ENCODE measurements at places on chromosomes 12 and 14.

DNA sequence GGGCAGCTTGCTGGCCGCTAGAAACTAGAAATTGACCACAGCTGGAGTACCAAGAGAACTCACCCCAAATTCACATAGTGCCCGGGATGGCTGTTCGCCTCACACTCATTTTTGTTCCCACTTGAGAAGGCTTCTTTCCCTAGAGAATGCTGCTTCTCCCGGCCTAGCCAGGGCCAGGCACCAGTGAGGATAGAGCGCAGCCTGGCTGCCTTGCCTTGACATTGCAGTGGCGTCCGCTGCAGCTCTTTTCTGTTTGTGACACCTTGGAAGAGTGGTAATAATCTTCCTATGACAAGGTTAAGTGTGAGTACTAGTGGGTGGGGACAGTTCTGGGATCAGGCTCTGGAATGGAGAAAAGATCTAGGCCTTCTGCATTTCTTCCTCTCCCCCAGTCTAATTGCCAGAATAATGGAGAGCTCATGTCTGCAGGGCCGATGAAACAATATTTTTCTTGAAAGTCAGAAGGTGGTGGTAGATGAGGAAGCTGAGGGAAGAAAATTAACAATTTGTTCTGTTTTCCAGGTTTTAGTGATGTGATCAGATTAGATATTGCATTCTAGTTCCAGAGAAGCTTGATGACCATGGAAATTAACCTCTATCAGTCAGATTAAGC, 3.7 kb downstream of the TMEM253 start:
- DNase-seq: peak; percentile 93

DNA sequence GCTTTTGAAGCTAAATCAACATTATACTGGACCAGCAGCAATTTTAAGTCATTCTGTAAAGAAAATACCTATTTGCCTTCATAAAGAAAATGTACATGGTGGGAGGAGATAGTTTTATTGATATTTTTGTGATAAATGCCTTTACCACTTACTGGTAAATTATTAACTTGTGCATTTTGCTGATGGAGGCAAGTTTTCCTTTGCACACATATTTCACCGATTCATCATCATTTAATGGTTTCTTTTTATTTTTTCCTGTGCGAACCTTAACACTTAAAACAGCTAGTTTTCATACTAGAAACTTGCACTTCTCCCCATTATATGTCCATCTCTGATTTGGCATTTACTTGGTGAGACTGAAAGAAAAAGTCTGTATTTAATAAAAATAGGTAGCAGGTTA, 239.3 kb downstream of the TRHDE start:
- DNase-seq: no peak

- peak; percentile 53 for DNase-seq
Observed at GRCh38 chr12:75635606-75636444, 124.4 kb upstream of the KRR1 start.

GRCh38 chr12:50258167-50258551, 25.2 kb downstream of the LIMA1 start:
- DNase-seq: no peak

- no peak for DNase-seq
Observed at GRCh38 chr12:2194060-2194459, 141.3 kb downstream of the CACNA1C start.

- DNase-seq: no peak
Observed at GRCh38 chr12:122545855-122546254, 18.8 kb downstream of the KNTC1 start.

- DNase-seq: no peak
Observed at GRCh38 chr12:91685917-91686316, 459.7 kb downstream of the BTG1 start.

DNA sequence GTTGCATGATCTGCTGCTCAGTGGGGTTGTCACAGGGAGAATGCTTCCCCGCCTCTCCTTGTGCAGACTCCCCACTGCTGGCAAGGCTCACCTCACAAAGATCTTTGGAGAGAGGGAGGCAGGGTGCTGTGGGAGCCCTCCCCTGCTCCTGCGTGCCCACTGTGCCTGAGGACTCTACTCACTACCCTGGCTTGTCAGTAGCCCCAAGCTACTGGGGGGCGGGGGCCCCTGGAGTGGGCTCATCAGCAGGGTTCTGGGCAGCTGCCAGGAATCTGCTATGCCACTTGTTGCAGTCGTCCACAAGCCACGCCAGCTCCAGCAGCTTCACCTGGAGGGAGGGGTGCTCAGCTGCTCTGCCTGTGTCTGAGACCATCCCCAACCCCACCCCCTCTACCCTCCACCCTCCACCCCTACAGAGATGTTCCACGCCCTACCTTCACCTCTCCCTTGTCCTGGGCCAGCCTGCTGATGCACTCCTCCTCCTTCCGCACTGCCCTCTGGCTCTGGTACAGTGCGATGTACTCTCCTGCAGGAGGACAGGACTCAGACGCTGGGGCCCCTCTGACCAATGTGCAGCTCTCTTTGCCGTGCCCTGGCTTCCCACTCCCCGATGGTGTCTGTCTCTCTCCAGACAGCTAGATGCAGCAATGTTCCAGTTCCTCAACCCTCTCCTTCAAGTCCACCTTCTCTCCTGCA, 14.2 kb upstream of the BLTP3B start:
- no peak for DNase-seq

- no peak for DNase-seq
Observed at GRCh38 chr12:5458229-5459050, 26.5 kb downstream of the NTF3 start.

DNA sequence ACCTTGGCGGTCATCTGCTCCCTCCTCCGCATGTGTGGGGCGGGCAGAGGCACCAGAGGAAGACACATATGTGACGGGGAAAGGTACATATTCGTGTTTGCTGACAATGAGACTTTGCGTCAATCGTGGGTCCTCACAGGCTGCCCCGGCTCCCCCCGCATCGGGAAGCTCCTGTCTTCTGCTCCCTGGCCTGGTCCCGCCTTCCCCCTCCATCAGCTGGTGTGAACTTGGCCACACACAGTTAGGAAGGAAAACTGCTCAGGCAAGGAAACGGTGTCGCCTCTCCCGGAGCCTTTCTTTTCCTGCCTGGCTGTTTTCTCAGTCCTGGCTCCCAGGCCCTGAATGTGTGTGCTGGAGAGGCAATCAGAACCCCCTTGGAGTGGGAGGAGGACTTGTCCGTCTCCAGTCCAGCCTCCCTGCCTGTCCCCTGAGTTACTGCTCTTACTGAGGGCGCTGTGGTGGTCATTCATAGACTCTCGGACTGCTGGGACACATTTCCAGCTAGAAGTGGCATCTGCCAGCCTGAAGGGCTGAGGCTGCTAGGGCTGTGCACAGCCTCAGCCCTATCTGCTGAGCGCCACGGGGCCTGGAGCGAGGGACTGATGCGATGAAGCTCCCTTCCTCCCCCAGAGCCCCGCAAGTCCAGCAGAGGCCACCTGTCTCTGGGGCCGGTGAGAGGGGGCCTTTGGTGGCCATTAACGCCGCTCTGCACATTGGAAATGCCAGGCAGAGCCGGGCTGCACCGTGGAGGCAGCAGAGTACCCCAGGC, 44.2 kb upstream of the TSPAN9 start:
- DNase-seq: no peak

GRCh38 chr12:67193704-67194103, 75.5 kb upstream of the CAND1 start:
- DNase-seq: peak; percentile 50

GRCh38 chr12:3310271-3311026, 180.6 kb upstream of the PRMT8 start:
- no peak for DNase-seq

All from adipocyte (in vitro differentiated cells).